Psoas muscle (tissue), 8 donors: ENCODE measurements at places on chromosomes 2 and 18. TPM values are rescaled to one million over a fixed set of nuclear protein-coding genes. Genes with fewer than 3 reads are reported as not detected.

VAMP5 gene
- polyA plus RNA-seq = 128 TPM

DNA sequence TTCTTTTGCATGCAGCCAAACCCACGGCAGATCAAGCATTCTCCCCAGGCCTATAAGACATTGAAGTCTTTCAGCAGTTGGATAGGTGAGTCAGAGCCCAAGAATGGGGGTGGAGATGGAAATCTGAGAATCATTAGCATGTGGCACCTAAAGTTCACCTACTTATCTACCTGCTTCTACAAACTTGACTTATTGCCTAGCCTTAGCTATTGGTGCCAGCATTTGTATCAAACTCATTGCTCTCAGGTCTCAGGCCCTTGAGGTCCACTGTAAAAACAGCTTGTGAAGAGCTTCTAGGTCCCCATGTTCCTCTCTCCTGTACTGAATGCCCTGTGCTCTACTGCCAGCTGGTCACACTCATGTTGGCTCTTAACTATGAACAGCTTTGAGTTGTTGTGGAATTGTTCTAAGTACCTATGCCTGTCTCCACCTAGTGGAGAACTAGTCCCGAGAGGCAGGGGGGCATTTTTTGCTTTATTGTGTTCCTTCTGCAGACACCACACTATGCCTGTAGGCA is 278.4 kb upstream of the SPRED2 start:
- no peak overlapping the region for H3K4me3 ChIP-seq
- no peaks in the 10 kb centered on the region for H3K36me3 ChIP-seq
- no peak overlapping the region for H3K27ac ChIP-seq
- no peak for DNase-seq
- H3K27me3 ChIP-seq = peaks cover 2% of the 10 kb centered on the region
- no peaks in the 10 kb centered on the region for H3K4me1 ChIP-seq

IL36G gene
- not detected for polyA plus RNA-seq

GRCh38 chr2:54247115-54247514 is 8.9 kb downstream of the TSPYL6 start:
- H3K36me3 ChIP-seq = no peaks in the 10 kb centered on the region
- H3K4me1 ChIP-seq = no peaks in the 10 kb centered on the region
- no peak for DNase-seq
- no peak overlapping the region for H3K27ac ChIP-seq
- no peak overlapping the region for H3K4me3 ChIP-seq

- no peaks in the 10 kb centered on the region for H3K36me3 ChIP-seq
- DNase-seq = no peak
- H3K4me1 ChIP-seq = peaks cover 13% of the 10 kb centered on the region
- peak overlapping the region; percentile 4 for H3K27ac ChIP-seq
- no peak overlapping the region for H3K4me3 ChIP-seq
- H3K27me3 ChIP-seq = no peaks in the 10 kb centered on the region
Measured at GRCh38 chr2:41989501-41990180, 58.2 kb upstream of the PKDCC start.

DNAJC5G gene
- not detected for polyA plus RNA-seq

- H3K27ac ChIP-seq = no peak overlapping the region
- H3K36me3 ChIP-seq = no peaks in the 10 kb centered on the region
- H3K27me3 ChIP-seq = no peaks in the 10 kb centered on the region
- no peak for DNase-seq
- no peak overlapping the region for H3K4me3 ChIP-seq
Measured at GRCh38 chr2:148998165-148998830, 40.2 kb upstream of the LYPD6B start.

DNA sequence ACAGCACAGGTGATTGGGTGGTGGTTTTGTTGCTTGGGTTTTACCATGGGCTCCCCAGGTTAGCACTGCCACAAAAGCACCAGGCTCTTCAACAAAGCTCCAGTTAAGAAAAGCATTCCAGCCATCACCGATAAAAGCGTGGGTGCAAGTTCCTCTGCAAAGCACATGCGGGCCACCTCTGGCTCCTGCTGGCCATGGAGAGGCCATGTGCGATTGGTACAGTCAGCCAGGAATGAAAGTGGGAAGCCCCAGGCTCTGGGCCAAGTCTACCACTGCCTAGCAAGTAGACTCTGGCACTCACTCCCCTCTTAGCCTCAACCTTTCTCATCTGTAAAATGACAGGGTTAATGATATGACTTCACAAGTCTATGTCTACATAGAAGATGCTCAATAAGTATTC is 36.0 kb downstream of the BCL11A start:
- no peak overlapping the region for H3K27ac ChIP-seq
- DNase-seq = no peak
- no peak overlapping the region for H3K4me3 ChIP-seq
- H3K27me3 ChIP-seq = no peaks in the 10 kb centered on the region
- no peaks in the 10 kb centered on the region for H3K4me1 ChIP-seq
- H3K36me3 ChIP-seq = no peaks in the 10 kb centered on the region

DNA sequence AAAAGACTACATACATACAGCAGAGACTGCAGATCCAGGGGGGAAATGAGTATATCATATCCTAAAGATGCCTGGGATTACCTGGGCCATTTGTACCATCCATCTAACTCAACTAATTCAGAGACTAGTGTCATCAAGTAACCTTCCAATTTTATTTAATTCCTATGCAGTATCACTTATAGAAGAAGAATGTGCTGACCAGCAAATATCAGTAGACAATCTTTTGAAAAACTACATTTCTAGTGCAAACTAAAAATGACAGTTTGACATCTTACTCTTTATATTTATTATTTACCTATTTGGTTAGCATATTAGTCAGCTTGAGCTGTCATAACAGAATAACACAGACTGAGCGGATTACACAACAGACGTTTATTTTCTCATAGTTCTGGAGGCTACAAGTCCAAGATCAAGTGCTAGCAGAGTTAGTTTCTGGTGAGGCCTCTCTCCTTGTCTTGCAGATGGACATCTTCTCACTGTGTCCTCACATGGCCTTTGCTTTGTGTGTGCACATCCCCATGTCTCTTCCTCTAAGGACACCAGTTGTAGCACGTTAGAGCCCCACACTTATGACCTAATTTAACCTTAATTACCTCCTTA is 47.0 kb downstream of the NCKAP5 start:
- H3K27ac ChIP-seq = no peak overlapping the region
- no peaks in the 10 kb centered on the region for H3K27me3 ChIP-seq
- no peaks in the 10 kb centered on the region for H3K36me3 ChIP-seq

GRCh38 chr2:68294187-68294586 is 25.6 kb downstream of the CNRIP1 start:
- no peak for DNase-seq
- H3K27ac ChIP-seq = peak overlapping the region; percentile 94
- H3K4me1 ChIP-seq = peaks cover 56% of the 10 kb centered on the region
- no peaks in the 10 kb centered on the region for H3K36me3 ChIP-seq
- H3K4me3 ChIP-seq = no peak overlapping the region
- no peaks in the 10 kb centered on the region for H3K27me3 ChIP-seq

PRKAG3 gene
- 58.5 TPM for polyA plus RNA-seq

DNA sequence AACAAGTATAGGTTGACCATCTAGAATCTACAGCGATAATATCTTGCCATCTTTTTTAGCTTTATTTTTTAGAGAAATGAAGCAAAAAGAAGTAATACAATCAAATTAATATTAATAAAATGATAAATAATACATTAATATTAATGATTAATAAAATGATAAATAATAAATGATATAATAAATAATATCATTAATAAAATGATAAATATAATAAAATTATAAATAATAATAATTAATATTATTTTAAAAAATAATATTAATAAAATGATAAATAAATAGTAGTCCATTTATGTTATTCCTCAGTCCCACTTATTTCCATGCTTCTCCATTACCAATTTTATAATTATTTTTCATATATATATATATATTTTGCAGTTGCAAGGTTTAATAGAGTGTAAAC is 3.2 kb upstream of the REG3A start:
- no peak overlapping the region for H3K27ac ChIP-seq
- no peaks in the 10 kb centered on the region for H3K36me3 ChIP-seq
- no peaks in the 10 kb centered on the region for H3K4me1 ChIP-seq
- DNase-seq = no peak

VWC2L gene
- not detected for polyA plus RNA-seq

SERPINB7 gene
- polyA plus RNA-seq = not detected

GRCh38 chr2:236568068-236568921 is 1.3 kb upstream of the ACKR3 start:
- no peaks in the 10 kb centered on the region for H3K27me3 ChIP-seq
- H3K36me3 ChIP-seq = no peaks in the 10 kb centered on the region
- peak overlapping the region; percentile 79 for H3K27ac ChIP-seq
- H3K4me3 ChIP-seq = peak overlapping the region; percentile 65
- peaks cover 39% of the 10 kb centered on the region for H3K4me1 ChIP-seq

FKBP7 gene
- polyA plus RNA-seq = 5.1 TPM

RMC1 gene
- 19.3 TPM for polyA plus RNA-seq

TCF7L1 gene
- polyA plus RNA-seq = 5.6 TPM

NEURL3 gene
- polyA plus RNA-seq = 0.09 TPM

LOXHD1 gene
- polyA plus RNA-seq = not detected

GRCh38 chr2:224716201-224716600 is at the start of gene CCDC195:
CCDC195 (minus strand) TSS chr2:224716365; CDS start chr2:224716365, 0 bp downstream.
- no peaks in the 10 kb centered on the region for H3K36me3 ChIP-seq
- DNase-seq = no peak
- no peaks in the 10 kb centered on the region for H3K27me3 ChIP-seq
- H3K4me1 ChIP-seq = no peaks in the 10 kb centered on the region

- H3K27ac ChIP-seq = no peak overlapping the region
- no peak for DNase-seq
- no peak overlapping the region for H3K4me3 ChIP-seq
- no peaks in the 10 kb centered on the region for H3K36me3 ChIP-seq
- no peaks in the 10 kb centered on the region for H3K4me1 ChIP-seq
Measured at GRCh38 chr2:136310797-136311603, 193.1 kb upstream of the CXCR4 start.

GRCh38 chr2:83633423-83633822 is 825.7 kb downstream of the SUCLG1 start:
- DNase-seq = no peak
- H3K36me3 ChIP-seq = no peaks in the 10 kb centered on the region
- H3K27ac ChIP-seq = no peak overlapping the region
- H3K4me1 ChIP-seq = no peaks in the 10 kb centered on the region
- H3K27me3 ChIP-seq = no peaks in the 10 kb centered on the region
